ENCODE measurements at places on chromosomes 12 and 14. TPM values are rescaled to one million over a fixed set of nuclear protein-coding genes. Genes with fewer than 3 reads are reported as not detected.

DNA sequence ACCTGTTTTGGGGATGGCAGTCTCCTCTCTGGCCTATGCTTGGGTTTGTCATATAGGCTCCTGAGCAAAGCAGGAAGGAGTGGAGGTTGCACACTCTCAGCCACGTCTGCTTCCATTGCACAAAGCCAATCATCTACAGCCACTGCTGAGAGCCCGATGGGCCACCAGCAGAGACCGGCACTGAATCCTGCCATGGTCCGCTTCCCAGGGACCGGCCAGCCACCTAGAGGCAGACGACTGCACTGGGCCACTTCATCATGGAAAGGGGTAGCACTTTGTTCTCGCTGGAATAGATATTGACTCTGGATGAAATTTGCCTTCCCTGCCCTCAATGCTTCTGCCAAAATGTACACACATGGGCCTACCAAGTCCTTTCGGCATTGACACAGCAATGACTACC lies 22.3 kb downstream of the DLK1 start:
- no peaks in the 10 kb centered on the region for H3K4me1 ChIP-seq
- no peak for DNase-seq
- no peak overlapping the region for H3K27ac ChIP-seq
- no peak overlapping the region for H3K4me3 ChIP-seq
- no peaks in the 10 kb centered on the region for H3K27me3 ChIP-seq

GRCh38 chr12:117686911-117687377 lies 281.8 kb downstream of the KSR2 start:
- no peak for DNase-seq
- no peaks in the 10 kb centered on the region for H3K36me3 ChIP-seq
- H3K27ac ChIP-seq: no peak overlapping the region
- no peak overlapping the region for H3K4me3 ChIP-seq
- H3K27me3 ChIP-seq: no peaks in the 10 kb centered on the region
- H3K4me1 ChIP-seq: no peaks in the 10 kb centered on the region

MYO1H gene
- not detected for polyA plus RNA-seq

PZP gene
- not detected for polyA plus RNA-seq

Data from CD14-positive monocyte (primary cell).